Activated T-helper 1 cell treated with anti-CD3 and anti-CD28 coated beads, Interleukin-12 subunit alpha, Interleukin-12 subunit beta, Interleukin-2, Interleukin-4 antibody, amounts not matched to agents 30 ng/mL and 10 ng/mL and 1 ng/mL, durations not matched to agents 14 hours and 24 hours and 36 hours (primary cell): ENCODE measurements at places on chromosomes 2 and 18. TPM values are rescaled to one million over a fixed set of nuclear protein-coding genes. Genes with fewer than 3 reads are reported as not detected.

RGPD3 gene
- 0.16 and 0.22 TPM in 2 replicates for total RNA-seq

TPO gene
- total RNA-seq, result not detected in 2 replicates

GRCh38 chr18:69567813-69568488 lies 167.3 kb downstream of the DOK6 start:
- no peak for DNase-seq
- no peak overlapping the region for H3K27ac ChIP-seq
- no peaks in the 10 kb centered on the region for H3K27me3 ChIP-seq
- no peaks in the 10 kb centered on the region for H3K36me3 ChIP-seq
- no peak overlapping the region for H3K4me3 ChIP-seq

SP5 gene
- not detected in 2 replicates for total RNA-seq

GRCh38 chr2:32553829-32554432 lies 73.9 kb upstream of the TTC27 start:
- no peaks in the 10 kb centered on the region for H3K27me3 ChIP-seq

GRCh38 chr2:61017556-61018317 lies at the start of the genes PEX13 and PUS10:
Gene PEX13 (plus strand): TSS chr2:61017720. CDS start chr2:61017760, 40 bp downstream.
Gene PUS10 (minus strand): TSS chr2:61018255. CDS start chr2:61011890, 6,365 bp downstream.
- H3K4me3 ChIP-seq, result peak within 1 kb of the TSS; percentile 97
- peak; percentile 63 for DNase-seq
- peaks cover 36% of the 10 kb centered on the region for H3K4me1 ChIP-seq
- H3K36me3 ChIP-seq, result peaks cover 14% of the 10 kb centered on the region
- peak within 1 kb of the TSS; percentile 96 for H3K27ac ChIP-seq

- H3K4me3 ChIP-seq, result peak within 1 kb of the TSS; percentile 87
- peaks cover 9% of the 10 kb centered on the region for H3K36me3 ChIP-seq
- peaks cover 25% of the 10 kb centered on the region for H3K4me1 ChIP-seq
- DNase-seq, result peak; percentile 94
Measured at GRCh38 chr2:28392297-28393113, at the start of gene FOSL2. Gene FOSL2 (plus strand): TSS chr2:28392858. CDS start chr2:28393721, 863 bp downstream.

DNA sequence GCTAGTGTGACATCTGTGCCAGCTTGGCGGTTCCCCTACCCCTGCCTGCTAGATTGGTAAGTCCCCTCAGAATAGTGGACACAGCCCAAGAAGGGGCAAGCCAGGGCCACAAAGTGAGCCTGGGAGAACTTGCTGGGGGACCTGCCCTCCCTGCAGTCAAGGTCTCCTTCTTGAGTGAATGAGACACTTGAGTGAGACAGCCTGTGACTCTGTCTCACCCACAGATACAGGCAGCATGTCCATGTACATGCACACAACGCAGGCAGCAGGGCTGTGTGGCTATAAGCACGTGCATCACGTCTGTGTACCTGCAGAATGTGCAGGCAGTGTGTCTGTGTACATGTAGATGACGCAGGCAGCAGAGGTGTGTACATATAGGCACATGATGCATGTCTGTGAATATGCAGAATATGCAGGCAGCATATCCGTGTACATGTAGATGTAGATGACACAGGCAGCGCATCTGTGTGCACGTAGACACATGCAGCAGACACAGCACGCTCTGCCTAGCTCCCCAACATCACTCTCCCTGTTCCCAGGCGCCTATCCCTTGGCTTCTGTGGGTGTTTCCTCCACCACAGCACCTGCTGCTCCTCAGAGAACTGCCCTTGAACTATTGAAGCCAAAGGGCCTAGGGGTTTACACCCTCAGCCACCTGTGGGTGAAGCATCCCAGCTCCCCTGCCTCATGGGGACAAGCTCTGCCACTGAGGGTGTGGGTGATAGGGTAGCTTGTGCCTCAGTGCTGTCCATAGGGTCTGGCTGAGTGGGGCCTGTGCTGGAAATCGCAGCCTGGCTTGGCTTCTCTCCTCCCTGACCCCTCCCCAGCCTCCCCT lies 147.2 kb upstream of the TWIST2 start:
- no peak for DNase-seq
- no peaks in the 10 kb centered on the region for H3K36me3 ChIP-seq
- no peak overlapping the region for H3K4me3 ChIP-seq
- no peak overlapping the region for H3K27ac ChIP-seq
- H3K4me1 ChIP-seq, result no peaks in the 10 kb centered on the region
- H3K27me3 ChIP-seq, result no peaks in the 10 kb centered on the region

MOGAT1 gene
- total RNA-seq, result not detected in 2 replicates

ANKRD30BL gene
- not detected in 2 replicates for total RNA-seq

LAMA1 gene
- total RNA-seq, result not detected in 2 replicates

DNA sequence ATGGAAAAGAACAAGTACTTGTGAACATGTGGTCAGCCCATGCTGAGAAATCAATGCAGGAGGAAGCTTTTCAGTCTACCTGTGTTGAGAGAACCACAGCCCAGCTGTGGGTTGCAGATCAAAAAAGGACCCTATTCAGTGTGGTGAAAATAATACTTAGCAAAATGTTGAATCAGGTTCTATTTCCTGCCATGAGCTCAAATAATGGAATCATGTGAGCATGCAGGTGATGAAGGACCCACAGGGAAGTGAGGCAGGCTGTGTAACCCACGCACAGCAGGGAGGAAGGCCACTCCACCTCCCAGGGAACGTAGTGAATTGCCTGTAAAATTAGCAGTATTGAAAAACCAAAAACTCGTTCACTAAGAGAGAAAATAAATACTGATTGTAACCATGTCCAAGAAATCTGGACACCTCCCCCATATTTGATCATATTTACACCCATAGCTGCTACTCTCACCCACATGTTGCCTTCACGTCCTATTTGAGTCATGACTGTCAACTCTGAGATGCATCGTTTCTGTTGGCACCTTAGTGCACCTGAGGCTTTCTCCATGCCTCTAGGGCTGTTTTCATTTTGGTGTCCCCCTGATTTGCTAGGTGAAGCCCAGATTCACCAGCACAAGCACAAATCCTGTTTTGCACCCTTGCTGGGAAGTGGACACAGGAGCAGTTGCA lies 20.5 kb upstream of the BCL2L11 start:
- no peaks in the 10 kb centered on the region for H3K36me3 ChIP-seq
- no peak overlapping the region for H3K4me3 ChIP-seq
- peak overlapping the region; percentile 10 for H3K27ac ChIP-seq
- H3K27me3 ChIP-seq, result peaks cover 43% of the 10 kb centered on the region
- DNase-seq, result no peak

DNA sequence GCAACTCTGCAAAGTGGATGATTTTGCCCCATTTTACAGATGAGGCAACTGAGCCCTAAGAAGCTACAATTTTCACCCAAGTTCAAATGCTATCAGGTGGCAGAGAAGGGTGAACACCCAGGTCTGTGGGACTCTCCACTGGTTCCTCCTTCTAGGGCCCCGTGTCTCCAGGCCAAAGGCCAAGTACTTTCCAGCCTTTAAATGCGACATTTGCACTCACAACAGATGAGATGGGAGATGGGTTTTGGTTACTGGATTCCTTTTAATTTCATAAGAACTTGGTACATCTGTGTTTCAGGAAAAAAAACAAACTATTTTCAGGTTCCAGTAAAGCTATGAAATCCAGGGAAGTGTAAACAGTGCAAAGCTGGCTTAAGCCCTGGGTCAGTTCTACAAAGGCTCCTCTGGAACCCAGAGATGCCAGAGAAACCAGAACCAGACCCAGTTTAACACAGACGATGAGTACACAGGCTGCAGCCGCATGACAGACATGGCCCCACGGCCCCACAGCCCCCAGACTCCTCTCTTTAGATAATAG lies 361.7 kb downstream of the ANAPC1 start:
- H3K36me3 ChIP-seq, result peaks cover 2% of the 10 kb centered on the region
- DNase-seq, result no peak
- H3K4me3 ChIP-seq, result no peak overlapping the region
- H3K27me3 ChIP-seq, result peaks cover 5% of the 10 kb centered on the region
- H3K27ac ChIP-seq, result no peak overlapping the region

DNA sequence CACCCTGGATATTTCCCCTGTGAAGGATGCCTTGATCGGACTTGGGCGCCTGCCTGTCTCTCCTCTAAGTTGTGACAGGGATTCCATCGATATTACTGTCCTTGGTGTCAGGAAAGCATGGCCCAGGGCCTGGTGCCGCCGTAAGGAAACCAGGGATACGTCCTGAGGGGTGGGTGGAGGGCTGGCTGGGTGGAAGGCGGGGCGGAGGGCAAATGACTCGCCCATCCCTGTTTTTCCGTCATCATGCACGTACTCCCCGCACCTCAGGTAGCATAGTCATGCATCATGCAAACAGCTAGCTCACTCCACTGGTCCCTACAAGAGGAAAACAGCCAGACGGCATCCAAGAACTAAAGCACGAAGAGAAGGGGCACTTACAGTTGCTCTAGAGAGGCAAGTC lies 57.1 kb downstream of the PXDN start:
- H3K36me3 ChIP-seq, result no peaks in the 10 kb centered on the region
- DNase-seq, result no peak
- H3K27ac ChIP-seq, result no peak overlapping the region

- H3K27ac ChIP-seq, result no peak overlapping the region
- no peak overlapping the region for H3K4me3 ChIP-seq
- H3K27me3 ChIP-seq, result no peaks in the 10 kb centered on the region
- H3K4me1 ChIP-seq, result no peaks in the 10 kb centered on the region
- no peak for DNase-seq
Measured at GRCh38 chr2:220040346-220040745, 412.9 kb downstream of the SLC4A3 start.

MC4R gene
- total RNA-seq, result not detected in 2 replicates

DNA sequence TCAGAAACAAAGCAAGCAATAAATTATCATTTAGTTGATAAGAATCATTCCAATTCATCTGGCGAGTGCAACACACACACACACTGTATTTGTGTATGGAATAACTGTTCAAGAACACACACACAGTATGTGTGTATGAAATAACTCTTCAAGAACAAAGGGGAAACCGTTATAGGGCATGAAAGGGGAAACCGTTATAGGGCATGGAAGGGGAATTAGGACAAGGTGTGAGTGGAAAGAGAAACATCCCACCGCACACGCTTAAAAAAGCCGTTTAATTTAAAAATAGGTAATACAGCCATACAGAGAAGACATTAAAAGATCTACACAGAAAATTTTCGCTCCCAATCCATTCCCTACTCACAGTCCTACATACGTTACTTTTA lies 607 bp upstream of the TSN start:
- H3K36me3 ChIP-seq, result peaks cover 6% of the 10 kb centered on the region
- peak overlapping the region; percentile 92 for H3K27ac ChIP-seq
- H3K4me1 ChIP-seq, result peaks cover 26% of the 10 kb centered on the region
- H3K4me3 ChIP-seq, result peak overlapping the region; percentile 94

DNA sequence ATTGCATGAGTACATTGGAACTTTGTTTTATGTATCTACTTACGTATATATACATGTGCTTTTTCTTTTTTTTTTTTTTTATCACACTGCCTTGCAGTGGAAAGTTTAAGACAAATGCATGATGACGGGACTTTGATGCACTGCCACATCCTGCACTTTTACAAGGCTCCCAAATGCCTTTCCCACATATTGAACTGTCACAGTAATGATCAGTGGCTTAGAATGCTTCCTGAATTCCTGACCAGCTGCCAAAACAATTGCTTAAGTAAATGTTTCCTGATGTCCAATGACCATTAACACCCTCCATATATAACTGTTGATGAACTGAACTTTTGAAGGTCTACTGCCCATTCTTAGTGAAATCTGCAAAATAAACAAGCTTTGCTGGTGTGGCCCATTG lies 60.2 kb downstream of the LYPD6B start:
- no peak overlapping the region for H3K27ac ChIP-seq
- no peaks in the 10 kb centered on the region for H3K4me1 ChIP-seq
- no peak for DNase-seq
- no peak overlapping the region for H3K4me3 ChIP-seq

DNA sequence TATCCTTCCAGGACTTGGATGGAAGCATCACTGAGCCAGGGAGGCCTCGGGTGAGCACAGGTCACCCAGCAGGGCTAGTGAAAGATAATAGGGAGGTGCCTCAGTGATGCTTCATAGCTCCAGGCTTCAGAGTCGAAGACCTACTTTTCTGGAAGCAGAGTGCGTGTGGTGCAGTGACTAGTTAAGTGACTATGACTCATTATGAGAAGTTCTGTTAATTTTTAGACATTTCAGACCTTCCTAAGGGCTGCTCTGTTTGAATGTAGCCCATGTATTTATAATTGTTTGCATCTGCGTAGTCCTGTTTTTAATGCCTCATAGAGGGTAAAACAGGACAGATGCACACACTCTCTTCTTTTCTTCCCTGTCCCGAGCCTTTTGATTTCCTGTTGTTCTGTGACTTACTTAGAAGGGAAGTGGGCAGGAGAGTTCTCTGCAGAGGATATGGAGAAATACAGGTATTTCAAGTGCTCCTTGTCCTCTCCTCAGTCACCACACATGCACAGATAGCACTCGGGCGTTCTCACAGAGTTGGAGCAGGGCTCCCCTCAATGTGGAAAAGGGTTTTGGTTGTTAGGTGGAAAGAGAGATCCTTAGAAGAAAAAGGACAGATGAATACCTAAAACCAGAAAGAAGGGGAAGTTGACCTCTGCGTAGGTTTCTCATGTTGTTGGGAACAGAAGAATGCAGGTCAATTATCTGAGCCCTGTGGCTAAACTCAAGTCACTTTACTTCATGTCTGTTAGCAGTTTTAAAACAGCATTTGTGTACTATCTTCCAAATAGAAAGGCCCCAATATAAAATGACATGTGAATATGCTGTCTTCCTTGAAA lies 34.7 kb downstream of the RALB start:
- H3K36me3 ChIP-seq, result peaks cover 49% of the 10 kb centered on the region
- no peak for DNase-seq
- H3K4me1 ChIP-seq, result peaks cover 76% of the 10 kb centered on the region
- peak overlapping the region; percentile 30 for H3K4me3 ChIP-seq
- H3K27ac ChIP-seq, result peak overlapping the region; percentile 90

FRZB gene
- not detected in 2 replicates for total RNA-seq

DNA sequence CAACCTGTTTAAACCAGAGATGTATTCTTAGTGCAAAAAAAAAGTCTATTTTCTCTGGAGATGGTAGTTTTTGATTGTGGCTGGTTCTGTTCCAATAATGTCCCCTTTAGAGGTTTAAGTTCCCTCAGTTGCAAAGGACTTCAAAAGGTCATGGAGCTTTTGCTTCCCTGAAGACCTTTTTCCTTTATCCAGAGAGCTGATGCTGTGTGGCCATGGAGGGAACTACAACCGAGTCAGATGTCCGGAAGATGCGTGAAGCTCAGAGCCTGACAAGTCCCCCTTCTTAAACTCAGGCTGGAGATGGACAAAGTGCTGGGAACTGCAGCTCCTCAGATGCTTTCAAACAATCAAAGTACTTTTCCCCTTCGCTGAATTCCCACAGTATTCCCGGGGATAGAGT lies 176.1 kb downstream of the TMEM18 start:
- no peaks in the 10 kb centered on the region for H3K4me1 ChIP-seq
- H3K27me3 ChIP-seq, result peaks cover 6% of the 10 kb centered on the region
- H3K36me3 ChIP-seq, result no peaks in the 10 kb centered on the region
- no peak for DNase-seq
- H3K27ac ChIP-seq, result no peak overlapping the region

DNA sequence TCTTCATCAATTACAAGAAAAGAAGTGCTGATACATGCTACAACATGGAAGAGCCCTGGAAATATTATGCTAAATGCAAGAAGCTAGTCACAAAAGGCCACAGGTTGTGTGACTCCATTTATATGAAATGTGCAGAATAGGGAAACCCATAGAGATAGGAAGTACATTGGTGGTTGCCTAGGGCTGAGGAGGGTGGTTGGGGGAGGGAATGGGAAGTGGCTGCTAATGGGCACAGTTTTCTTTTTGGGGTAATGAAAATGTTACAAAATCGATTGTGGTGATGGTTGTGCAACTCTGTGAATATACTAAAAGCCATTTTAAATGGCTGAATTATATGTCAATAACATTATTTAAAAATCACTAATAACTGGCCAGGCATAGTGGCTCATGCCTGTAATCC lies 24.3 kb upstream of the RESP18 start:
- no peaks in the 10 kb centered on the region for H3K4me1 ChIP-seq
- H3K27ac ChIP-seq, result no peak overlapping the region
- DNase-seq, result no peak
- peaks cover 52% of the 10 kb centered on the region for H3K27me3 ChIP-seq
- no peak overlapping the region for H3K4me3 ChIP-seq
